ENCODE measurements at places on chromosomes 11 and 22.

DNA sequence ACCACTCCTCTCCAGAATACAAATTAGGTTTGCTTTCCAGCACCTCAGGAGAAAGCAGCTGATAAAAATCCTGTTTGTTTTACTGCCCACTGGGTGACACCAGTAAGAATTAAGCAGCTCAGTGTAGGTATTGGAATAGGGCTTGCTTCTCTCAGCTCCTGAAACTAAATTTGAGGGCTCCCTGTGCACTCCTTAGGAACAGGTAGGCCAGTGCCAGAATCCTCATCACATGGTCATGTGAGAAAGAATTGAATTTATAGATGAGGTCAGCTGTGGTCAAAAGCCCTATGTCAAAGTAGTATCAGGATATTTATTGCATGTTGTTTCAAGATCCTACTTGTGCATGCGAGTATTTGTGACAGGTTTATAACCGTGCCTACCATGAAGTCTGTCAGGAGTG is 1.0 kb downstream of the PRSS23 start:
- no peak for DNase-seq

DNA sequence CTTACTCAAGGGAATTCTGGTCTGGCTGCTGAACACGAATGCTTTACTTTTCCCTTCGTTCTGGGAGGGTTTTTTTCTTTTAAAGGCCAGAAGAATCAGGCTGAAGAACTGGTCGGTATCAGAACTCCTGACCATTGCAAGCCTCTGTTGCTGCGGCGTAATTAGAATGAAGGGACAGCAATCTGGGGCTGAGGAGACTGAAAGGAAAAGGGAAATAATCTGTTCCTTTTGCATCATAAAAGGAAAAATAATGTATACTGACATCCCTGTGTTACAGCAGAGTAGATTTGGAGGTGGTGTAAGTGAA is 670 bp downstream of the SC5D start:
- no peak for DNase-seq

GRCh38 chr11:37372667-37373066 is 774.6 kb upstream of the RAG2 start:
- DNase-seq = no peak

GRCh38 chr11:14455648-14456430 is 43.8 kb downstream of the COPB1 start:
- DNase-seq = no peak

- DNase-seq = no peak
Measured at GRCh38 chr22:37509059-37509860, 10.0 kb downstream of the CARD10 start.

DNA sequence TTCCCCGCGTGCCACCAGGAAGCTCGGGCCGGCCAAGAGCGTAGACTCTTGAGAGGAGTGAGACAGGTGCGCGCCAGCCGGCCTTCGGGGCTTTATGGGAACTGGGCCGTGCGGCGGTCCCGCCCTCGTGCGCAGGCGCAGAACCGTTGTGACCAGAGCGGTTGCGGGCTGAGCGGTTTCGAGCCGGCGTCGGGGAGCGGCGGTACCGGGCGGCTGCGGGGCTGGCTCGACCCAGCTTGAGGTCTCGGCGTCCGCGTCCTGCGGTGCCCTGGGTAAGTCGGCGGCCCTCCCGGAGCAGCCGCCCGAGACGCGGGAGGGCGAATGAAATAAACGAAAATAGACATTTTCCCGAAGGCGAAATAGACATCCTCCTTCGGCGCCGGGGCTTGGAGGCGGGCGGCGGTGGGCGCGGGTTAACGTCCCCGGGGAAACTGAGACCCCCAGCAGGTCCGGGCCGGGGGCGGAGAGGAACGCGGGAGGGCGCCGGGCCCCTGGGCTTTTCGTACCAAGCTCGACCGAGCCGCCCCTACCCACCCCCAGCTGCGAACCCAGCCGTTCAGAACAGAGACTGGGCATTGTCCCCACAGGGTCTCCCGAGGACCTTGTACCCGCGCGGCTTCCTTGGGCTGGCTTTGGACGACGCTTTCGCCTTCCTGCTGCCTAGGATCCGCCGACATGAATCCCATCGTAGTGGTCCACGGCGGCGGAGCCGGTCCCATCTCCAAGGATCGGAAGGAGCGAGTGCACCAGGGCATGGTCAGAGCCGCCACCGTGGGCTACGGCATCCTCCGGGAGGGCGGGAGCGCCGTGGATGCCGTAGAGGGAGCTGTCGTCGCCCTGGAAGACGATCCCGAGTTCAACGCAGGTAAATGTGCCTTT is at the start of gene ASRGL1:
TSS of gene ASRGL1 (plus strand) at position 146 of the 879 bp plus-strand sequence. CDS start at position 676, 530 bp downstream.
- peak; percentile 90 for DNase-seq

DNA sequence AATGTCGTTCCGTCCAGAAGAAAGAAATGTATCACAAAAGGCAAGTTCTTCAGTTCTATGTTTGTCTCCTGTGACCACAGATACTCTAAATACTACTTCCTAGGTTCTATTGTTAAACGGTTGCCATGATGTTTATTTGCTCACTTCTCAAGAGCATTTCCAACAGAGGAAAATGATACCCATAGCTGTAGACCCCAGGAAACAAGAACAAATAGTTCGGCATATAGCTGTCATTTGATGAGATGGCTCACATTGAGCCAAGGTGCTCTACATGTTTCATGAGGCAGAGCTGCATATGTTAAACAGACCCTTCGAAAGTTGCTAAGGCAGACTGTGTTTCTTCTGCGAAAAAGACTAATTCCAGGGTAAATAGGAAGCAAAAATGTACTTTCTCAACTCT is 15.4 kb upstream of the ANGPTL5 start:
- DNase-seq = no peak

- DNase-seq = no peak
Measured at GRCh38 chr11:83493917-83494316, 207.8 kb upstream of the CCDC90B start.

DNA sequence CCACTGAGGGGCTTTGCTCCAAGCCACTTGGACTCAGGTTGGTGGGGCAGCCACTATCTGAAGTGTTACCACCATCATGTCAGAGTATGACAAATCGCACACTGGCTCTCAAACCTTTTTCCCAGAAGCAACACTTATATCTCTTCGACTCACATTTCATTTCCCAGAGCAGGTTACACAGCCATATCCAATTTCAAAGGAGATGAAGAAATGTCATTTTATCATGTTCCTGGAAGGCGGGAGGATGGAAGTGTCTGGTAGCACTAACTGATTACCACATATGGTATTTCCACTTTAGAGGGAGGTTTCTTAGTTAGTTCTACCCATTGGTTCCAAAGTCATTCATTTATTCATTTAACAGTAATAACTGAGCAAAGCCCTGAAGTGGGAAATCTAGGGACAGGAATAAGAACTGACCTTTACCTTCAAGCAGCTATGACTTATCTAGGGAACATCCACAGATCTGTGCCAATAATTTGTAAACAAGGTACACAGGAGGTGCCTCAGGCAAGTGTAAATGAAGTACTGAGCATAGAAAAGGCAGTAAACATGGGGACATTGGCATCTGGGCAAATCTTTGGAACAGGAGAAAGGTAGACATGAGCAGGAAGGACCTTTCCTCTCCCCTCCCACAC is 54.9 kb upstream of the LRRC55 start:
- DNase-seq = no peak

DNA sequence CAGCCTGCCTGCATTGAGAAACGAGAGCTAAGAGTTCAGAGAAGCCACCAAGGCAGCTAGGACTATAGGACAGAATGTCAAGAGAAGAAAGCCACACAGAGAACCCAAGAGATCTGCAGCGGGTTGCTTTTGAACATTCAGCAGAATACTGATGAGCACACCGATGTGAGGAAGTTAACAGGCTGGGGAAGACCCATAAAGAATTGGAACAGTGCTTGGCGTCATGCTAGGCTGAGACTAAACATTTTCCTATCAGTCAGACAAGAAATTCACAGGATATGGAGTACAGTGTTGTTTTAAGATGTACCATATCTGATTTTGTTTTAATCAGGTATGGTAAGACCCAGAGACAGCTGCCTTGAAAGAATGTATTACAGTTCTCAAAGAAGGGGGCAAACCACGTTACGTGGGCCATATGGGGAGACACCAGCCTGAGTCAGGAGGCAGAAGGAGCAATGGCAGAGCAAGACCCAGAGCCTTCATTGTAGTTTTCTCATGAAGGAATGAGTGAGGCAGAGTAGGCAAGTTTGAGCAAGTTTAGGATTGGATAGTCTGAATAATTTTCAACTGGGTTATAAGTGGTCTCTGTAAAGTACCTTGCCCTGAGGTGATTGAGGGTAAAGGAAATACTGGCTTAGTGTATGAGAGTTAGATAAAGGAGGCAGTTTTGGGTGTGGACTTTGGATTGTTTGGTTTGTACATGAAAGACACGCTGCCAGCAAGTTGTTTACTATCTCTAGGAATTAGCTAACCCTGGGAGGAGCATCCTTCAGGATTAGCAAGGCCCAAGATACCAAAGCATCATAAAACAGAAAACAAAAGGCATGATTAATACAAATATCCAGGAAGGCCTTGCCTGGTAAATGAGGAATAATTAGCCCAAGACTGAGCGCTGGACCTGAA is 14.3 kb downstream of the LRRC75B start:
- DNase-seq = no peak

DNA sequence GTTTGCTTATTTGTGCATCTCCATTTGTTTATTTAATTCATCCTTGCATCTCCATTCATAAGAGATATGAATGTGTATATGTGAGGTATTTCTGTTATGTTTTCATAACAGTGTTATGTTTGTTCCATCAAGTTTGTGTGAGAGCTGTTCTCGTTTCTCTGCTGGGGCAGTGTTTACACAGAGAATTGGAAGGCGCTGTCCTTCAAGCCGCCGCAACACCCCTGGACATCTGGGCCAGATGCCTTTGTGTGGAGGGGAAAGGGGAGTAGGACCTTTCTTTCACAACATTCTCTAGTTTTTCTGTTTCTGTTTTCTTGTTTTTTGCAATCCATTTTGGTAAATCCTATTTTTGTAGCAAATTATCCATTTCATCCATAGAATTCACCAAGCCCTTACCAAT is 7.0 kb upstream of the TM7SF2 start:
- no peak for DNase-seq

- DNase-seq = no peak
Measured at GRCh38 chr22:36768616-36769015, 7.3 kb downstream of the IFT27 start.

DNA sequence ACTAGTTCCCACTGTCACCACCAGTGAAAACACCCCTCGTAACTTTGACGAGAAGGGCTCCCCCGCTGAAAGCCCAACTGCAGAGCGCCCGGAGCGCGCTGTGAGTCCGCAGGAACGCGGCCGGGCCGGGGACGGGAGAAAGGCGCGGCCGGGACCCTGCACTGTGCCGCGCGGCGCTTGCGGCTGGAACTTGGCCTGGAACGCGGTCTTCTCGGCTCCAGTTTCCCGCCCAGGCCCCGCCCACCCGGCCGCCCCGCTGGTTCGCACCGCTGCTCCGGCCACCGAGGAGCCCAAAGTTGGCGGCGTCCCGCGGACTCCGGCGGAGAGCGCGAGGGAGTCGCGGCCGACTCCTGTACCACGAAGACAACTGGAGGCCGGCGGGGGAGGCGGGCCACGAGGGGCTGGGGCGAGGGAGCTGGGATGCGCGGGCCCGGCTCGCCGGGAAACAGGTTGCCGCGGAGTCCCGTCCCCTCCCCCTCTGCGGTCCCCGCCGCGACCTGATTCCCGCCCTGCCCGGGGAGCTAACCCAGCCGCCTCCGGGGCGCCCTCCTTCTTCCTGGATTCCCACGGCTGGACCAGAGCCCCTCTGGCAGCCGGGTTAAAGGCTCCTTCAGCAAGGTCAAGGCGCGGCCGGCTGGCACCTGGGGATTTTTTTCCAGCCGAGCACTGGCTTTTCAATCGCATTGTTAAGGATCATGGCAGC is 3.4 kb downstream of the TENM4 start:
- DNase-seq = no peak

DNA sequence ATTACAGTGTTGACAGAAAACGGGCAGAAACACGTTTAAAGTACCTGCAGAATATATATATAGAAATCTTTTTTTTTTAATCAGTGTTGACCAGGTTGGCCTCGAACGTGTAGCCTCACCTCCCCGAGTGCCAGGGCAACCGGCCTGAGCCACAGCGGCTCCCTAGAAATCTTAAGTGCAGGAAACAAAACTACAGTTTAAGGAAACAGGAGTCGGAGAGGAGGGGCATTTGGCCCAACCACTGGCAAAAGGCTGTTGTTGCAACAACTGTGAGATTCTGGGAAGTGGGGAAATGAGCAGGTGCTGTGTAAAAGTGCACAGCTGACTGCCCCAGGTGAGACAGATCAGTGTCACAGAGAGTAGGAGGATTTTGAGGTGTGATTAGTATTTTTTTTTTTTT is 3.7 kb downstream of the YWHAH start:
- no peak for DNase-seq

DNA sequence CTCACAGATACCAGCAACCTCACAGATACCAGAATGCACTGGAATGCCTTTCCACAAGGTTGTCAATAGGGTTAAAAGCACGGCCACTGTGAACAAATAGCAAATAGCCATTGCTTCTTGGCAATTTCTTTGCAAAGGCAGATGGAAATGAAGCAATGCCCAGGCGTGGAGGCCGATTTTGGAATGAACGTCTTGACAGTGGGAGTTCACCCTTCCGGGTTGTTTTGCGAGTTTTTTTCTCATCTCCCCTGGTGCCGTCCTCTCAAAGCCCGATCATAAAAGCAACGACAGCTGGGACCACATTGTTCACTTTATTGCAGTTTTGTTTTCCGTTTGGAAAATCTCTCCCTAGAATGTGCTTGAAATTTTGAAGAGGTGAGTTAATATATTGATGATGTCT is 38.0 kb upstream of the CD82 start:
- DNase-seq = no peak

GRCh38 chr11:19393941-19394340 is 153.2 kb upstream of the E2F8 start:
- no peak for DNase-seq

DNA sequence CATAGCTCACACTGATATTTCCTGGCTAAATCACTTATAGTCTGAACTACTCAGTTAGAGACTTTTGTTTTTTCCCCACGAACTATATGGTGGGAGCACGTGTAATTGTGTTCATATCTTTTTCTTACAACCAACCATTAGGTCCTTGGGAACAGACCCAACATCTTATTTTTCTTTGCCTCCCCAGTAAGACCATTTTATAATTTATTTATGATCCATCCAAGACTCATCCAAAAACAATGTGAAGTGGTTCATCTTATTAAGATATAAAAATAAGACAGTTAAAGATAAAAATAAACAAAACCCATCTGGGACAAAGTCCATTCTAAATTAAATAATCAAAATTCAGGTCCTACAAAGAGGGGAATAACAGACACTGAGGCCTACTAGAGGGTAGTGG is 90.8 kb downstream of the FAM168A start:
- no peak for DNase-seq

DNA sequence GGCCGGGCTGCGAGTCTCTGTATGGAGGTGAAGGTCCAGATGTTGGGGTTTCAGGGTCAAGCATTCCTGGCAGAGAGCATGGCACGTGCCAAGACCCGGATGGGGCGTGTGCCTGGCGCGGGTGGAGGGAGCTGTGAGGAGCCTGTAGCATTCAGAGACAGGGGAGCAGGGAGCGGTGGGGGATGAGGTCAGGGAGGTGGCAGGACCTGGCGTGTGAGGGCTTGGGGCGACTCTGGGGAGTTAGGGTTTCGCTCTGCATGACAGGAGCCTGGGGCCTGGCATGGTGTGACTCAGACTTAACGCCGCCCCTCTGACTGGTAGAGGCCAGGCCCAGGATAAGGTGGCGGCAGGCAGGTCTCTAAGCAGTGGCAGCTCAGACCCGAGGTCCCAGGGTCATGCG is 103.0 kb downstream of the KCNQ1 start:
- DNase-seq = no peak

- no peak for DNase-seq
Measured at GRCh38 chr11:111204211-111204610, 41.3 kb upstream of the POU2AF2 start.

Data from NCI-H187 (cell line).